ENCODE measurements at places on chromosomes 4 and X. TPM values are rescaled to one million over a fixed set of nuclear protein-coding genes. Genes with fewer than 3 reads are reported as not detected.
A peak's percentile ranks its signal among the peaks of the same experiment; 100 is the strongest.

DNA sequence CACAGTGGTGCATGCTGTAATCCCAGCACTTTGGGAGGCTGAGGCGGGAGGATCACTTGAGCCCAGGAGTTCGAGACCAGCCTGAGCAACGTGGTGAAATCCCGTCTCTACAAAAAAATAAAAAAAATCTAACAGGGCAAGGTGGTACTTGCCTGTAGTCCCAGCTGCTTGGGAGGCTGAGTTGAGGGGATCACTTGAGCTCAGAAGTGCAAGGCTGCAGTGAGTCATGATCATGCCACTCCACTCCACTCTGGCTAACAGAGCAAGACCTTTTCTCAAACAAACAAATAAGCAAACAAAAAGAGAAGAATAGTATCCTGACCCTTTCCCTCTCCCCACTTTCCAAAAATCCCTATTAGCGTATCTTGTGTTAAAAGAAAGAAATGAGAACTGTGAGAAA, 52.7 kb downstream of the NPY1R start:
- no peak for DNase-seq

GRCh38 chrX:143378851-143379250, 138.4 kb downstream of the SPANXN3 start:
- DNase-seq = no peak

GRCh38 chr4:81512001-81512756, 40.5 kb upstream of the RASGEF1B start:
- no peak for DNase-seq

- DNase-seq = no peak
Observed at GRCh38 chr4:25811841-25812240, 50.9 kb downstream of the SEL1L3 start.

DNA sequence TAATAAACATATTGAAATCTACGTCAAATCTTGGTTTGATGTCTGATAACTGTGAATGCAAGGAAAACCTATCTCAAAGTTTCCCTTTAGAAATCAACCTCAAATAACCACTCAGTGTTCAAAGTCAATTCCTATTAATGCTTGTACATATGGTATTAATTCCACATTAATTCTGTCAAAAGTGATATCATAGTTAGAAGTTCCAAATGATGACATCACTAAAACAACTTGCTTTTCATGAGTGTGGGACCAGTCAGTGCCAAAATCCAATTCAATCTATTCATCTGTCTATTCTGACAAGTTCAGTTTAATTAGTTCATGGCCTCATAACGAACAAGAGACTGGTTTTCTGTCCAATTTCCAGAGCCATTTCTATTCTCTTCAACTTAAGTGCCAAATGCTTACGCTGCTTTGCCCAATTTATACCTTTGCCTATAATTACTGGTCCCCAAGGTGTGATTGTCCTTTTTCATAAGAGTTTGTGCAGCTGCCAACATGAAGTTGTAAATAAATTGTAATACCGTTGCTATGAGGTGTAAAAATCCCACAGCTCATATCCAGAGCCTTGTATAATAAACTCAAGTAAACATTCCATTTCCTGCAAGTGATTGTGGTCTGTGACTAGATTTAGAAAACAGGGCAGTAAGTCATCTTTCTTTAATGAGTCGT, 476.2 kb downstream of the RAB28 start:
- DNase-seq = no peak

DNA sequence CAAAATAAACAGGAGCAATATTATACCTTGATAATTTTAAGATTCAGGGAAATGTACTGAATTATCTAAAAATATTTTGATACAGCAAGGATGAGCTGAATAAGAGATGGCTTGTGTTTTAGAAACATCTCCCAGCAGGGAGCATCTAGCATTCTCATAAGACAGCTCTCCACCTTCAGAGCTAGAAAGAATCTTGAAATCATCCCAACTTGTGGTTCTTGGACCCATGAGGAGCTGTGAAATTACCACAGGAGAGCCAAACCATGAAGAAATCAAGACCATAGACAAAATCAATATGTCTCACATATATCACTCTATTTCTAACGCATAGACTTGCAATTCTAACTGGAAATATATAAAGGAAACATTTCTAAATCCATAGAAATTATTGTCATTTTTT, 210.6 kb upstream of the DKK2 start:
- no peak for DNase-seq

- no peak for DNase-seq
Observed at GRCh38 chr4:15771216-15772058, 6.7 kb upstream of the CD38 start.

DNA sequence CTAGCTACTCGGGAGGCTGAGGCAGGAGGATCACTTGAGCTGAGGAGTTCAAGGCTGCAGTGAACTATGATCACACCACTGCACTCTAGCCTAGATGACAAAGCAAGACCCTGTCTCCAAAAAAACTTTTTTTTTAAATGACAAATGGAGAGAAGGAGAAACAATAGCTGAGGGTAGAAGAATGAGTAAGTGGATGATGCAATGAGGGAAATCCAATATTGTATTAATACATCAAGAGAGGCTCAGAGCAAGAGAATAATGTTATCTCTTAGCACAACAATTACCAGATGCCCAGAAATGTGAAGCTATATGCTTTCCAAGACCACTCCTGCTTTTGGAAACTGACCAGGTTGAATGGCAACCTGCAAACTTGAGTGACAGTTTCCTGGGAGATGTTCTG, 19.9 kb upstream of the GPR173 start:
- DNase-seq = no peak

GRCh38 chrX:140091125-140091886, 126.0 kb upstream of the CXorf66 start:
- DNase-seq = peak; percentile 74

DNA sequence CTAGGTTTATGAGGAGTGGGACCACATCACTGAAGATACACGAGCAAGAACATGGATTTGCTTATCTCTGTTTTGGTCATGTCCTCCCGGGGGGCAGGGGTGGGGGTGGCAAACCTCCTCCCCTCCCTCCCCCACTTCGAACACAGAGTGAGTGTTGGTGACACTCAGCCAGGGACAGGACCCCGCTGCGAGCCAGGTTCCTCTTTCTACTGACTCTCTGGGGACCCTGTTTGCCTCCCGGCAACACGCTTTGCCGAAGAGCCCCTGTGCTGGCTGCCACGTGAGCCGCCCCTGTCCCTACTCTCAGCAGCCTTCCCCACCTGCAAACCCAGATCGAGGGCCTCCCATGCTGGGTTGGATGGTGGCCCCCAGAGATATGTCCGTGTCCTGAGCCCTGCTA, 34.7 kb downstream of the P2RY8 start:
- no peak for DNase-seq

GRCh38 chr4:53043891-53044650, 182.0 kb downstream of the RASL11B start:
- DNase-seq = no peak

DNA sequence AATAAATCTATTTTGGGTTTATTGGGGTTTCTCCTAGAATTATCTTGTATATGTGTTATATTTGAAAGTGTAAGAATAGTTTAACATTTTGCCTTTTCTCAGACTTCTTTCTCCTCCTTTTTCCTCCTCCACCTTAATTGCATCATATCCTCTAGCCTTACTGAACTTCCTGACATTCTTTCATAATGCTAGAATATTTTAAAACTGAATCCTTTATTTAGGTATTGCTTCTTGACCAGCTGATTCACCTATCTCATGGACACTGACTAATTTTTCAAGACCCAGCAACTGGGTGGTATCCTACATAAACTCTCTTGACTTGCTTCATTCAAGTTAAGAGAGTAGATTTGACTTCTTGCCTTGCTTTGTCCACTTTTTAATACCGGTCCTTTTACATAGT, 1508.9 kb downstream of the STIM2 start:
- DNase-seq = no peak

DNA sequence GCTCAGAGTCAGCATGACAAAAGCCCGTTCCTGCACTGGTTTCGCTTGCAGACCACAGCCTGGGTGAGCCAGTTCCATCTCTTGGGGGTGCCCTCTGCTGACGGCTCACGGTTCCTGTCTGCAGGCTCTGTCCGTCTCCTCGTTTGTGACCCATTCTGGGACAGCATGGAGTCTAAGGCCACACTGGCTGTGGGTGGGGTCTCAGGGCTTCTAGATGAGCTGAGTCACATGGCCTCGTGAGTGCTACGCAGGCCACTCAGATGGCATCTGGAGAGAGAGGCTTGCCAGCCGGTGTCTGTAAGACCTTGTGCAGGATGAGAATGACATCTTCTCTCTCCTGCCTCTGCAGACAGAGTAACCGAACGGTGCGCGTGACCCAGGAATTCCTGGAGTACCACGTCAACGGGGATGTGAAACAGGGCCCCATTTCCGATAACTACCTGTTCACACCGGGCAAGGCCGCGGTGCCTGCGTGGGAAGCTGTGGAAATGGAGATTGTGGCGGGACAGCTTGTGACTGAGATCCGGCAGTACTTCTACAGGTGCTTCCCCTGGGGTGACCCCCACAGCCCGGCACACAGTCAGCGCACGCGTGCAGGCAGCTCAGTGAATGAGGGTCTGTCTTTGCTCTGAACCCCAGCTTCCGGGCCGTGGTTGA, 31.6 kb upstream of the MRFAP1 start:
- DNase-seq = peak; percentile 78

DNA sequence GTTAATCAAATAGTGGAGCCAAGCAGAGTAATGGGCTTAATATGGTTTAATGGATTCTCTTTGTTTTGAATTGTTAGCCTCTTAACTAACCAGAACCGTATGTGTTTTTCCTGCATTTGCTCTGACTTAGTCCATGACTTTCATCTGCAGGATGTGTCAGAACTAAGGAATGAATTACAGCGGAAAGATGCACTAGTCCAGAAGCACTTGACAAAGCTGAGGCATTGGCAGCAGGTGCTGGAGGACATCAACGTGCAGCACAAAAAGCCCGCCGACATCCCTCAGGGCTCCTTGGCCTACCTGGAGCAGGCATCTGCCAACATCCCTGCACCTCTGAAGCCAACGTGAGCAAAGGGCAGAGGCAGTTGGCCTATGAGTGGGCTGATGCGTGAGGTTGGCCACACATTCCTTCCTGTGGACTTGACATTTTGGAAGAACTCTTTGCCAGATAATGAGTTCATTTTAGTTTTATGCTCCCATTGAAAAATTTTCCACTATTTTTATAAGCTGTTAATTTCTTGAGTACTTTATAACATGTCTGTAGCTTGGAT, 9.1 kb downstream of the MED28 start:
- no peak for DNase-seq

DNA sequence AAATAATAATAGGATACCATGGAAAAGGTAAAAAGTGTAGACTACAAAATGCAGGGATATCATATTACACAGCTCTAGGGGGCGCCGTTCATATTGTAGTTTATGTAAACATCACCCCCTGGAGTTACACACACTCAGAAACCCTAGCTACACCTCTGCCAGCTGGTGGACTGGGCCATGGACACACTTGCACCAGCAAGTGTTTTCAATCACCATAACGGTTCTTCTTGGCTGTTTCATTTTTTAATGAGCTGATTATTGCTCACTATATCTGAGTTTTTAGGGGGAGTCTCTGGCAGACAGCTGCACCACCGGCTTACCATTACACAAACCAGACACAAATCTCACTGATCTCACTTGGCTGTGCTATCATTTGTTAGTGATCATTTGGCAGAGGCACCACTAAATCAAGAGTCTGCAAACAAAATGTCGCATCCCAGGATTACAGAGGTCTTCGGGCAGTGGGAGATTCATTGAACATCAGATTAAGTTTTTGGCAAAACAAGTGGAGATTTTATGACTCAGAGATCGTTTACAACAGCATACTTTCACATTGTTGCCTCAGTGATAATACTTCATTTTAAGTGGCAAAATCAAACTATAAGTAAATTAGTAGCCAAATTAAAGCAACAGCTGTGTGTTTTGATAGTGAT, 185.7 kb downstream of the UNC5C start:
- peak; percentile 6 for DNase-seq

GRCh38 chr4:106039796-106040195, 144.5 kb downstream of the NPNT start:
- no peak for DNase-seq

DNA sequence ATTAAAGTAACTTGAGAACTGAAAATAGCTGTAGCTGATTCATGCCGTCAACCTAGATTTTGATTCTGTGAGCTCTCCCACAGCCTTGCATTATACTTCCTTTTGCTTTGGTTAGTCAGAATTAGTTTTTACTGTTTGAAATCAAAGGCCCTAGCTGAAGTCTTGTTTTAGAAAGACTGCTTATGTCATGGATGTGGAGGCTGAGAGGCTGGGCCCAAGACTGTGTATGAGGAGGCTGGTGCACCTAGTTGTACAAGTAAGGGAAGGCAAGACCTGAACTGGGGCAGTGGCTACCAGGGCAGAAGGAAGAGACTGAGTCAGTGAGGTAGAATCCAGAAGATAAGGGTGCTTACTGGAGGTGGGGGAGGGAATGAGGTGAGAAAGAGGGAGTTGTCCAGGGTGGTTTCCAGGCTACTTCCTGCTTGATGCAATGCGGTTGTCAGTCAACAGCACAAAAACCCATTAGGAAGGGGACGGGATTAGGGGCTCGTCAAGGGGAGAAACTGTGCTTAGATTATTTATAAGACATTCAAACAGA, 76.2 kb upstream of the PAGE3 start:
- no peak for DNase-seq

DNA sequence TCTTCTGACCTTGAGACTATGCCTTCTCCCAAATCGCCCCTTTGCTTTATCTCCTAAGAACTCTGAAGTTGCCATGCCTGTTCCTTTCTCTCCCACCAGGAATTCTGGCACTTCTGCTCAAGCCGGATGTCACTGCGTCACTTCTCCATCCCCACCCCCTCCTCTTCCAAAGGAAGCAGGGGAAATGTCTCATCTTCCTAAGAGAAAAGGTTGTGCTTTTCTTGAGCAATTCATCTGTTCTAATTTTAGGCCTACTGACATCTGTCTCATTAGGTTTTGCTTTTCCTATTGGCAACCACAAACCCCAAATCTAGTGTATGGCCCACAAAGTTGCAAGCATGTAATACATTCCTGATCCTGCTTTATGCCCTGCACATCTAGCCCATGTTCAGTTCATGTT, 163.1 kb upstream of the PLAC1 start:
- DNase-seq = no peak

GRCh38 chrX:6980981-6981380, 166.5 kb upstream of the STS start:
- DNase-seq = no peak

- DNase-seq = no peak
Observed at GRCh38 chr4:95545546-95545945, 3.2 kb downstream of the UNC5C start.

DNA sequence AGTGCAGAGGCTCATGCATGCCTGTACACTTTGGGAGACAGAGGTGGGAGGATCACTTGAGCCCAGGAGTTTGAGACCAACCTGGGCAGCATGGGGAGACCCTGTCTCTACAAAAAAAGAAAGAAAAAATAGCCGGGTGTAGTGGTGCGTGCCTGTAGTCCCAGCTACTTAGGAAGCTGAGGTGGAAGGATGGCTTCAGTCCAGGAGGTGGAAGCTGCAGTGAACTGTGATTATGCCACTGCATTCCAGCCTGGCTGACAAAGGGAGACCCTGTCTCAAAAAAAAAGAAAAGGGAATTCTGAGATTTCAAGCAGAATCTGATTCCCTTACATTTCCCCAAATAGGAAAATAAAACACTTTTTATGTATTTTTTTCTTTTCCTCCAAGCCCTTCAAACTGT, 83.5 kb downstream of the SYNPO2 start:
- DNase-seq = no peak

CLDN34 gene
- total RNA-seq = not detected

TLR8 gene
- not detected for total RNA-seq

FGD1 gene
- total RNA-seq = 22.4 TPM

FAT4 gene
- 2.2 TPM for total RNA-seq

CYLC1 gene
- total RNA-seq = not detected

MXD4 gene
- 13.4 TPM for total RNA-seq

PARM1 gene
- 2.5 TPM for total RNA-seq

CAPN6 gene
- 0.70 TPM for total RNA-seq

CLNK gene
- total RNA-seq = not detected

OPN1LW gene
- total RNA-seq = not detected

LANCL3 gene
- total RNA-seq = 0.38 TPM

Data from H7 (cell line).